GM04503 (cell line): ENCODE measurements at places on chromosomes 5 and 9.

DNA sequence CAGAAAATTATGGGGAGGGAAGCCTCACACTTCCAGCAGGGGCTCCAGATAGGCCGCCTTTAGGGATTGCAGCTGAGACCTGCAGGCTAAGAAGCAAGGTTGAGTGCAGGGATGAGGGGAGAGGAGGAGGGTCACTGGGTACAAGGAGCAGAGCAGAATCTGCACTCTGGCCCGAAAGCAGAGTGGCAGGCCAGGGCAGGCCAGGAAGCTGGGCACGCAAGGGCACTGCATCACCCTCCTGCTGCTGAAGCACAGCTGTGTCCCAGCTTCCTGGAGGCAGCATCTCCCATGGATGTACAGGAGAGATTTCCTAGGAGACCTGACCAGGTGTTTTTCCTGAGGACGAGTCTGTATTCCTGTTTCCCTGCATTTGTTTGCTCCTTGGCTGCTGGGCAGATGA, 92.1 kb downstream of the SYK start:
- DNase-seq: no peak

DNA sequence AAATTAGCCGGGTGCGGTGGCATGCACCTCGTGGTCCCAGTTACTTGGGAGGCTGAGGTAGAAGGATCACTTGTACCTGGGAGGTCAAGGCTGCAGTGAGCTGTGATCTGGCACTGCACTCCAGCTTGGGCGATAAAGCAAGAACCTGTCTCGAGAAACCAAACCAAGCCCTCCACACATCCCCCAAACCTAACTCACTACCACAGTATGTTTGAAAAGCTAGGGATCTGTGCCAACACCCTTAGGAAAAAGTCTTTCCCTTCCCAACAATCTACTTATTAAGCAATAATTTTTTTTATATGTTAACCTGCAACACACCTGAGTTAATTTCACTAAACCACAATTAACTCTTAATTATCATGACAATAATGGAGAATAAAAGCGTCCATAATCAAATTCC, 2.2 kb downstream of the UBTD2 start:
- DNase-seq: no peak

DNA sequence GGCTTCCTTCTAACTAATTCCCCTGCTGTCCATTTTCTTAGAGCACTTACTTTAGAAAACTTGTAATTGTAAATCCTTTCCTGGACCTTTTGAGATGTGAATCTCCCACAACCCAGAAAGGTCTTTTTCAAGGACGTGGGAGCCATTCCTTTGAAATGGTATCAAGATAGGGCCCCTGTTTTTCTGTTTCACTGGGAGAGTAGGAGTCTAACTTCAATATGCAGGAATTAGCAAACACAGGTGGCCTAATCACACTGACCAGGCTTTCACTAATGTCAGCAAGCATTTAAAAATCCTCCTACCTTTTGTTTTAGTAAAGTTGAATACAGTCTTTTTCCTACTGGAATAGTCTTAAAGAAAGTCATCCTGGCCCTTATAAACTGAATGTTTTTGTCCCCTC, 558.3 kb downstream of the PTPRD start:
- DNase-seq: no peak

- DNase-seq: no peak
Measured at GRCh38 chr5:60492958-60493357, 207.0 kb downstream of the DEPDC1B start.

GRCh38 chr9:1469996-1470395, 419.8 kb downstream of the DMRT2 start:
- DNase-seq: no peak

- DNase-seq: no peak
Measured at GRCh38 chr9:109779711-109780452, at the start of gene PALM2AKAP2. TSS of gene PALM2AKAP2 (plus strand) at chr9:109780198. CDS start at chr9:109780489, 291 bp downstream.

- no peak for DNase-seq
Measured at GRCh38 chr9:91359734-91360470, 1.8 kb downstream of the AUH start.

GRCh38 chr5:124446120-124446519, 300.3 kb downstream of the ZNF608 start:
- DNase-seq: no peak

- no peak for DNase-seq
Measured at GRCh38 chr5:164265566-164265965, 760.1 kb downstream of the MAT2B start.

DNA sequence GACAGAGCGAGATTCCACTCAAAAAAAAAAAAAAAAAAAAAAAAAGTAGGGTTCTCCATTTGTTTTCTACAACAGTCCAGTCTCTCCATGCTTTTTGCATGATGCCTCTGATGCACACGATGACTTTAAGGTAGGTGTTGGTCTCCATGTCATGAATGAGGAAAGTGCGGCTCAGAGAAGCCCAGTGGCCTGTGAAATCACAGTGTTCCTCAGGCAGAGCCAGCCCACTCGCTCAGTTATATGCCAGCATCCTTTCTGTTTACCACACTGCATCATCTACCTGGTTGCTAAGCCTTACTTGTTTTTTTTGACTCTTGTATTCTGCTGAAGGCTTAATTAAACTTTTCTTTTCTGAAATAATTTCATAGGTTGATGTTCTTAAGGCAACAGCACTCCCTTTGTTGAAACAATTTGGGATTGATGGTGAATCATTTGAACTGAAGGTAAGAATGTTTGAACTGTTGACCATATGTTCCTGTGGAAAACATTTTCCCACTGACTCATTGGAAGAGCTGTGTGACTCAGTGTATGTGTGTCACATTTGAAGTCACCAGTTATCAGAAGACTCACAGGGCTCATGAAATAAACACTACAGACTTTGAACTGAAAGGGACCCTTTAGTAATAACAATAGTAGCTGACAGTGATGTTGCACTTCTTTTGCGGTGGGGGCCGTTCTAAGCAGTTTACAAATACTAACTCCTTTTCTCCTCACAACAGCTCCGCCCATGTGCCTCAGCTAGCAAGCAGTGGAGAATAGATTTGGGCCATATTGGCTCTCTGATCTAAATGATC, 40.2 kb downstream of the RCL1 start:
- peak; percentile 97 for DNase-seq

GRCh38 chr5:38364825-38365224, 106.5 kb downstream of the EGFLAM start:
- no peak for DNase-seq

GRCh38 chr5:60010328-60010727, 116.8 kb upstream of the PDE4D start:
- DNase-seq: no peak
